ENCODE measurements at places on chromosomes 7 and 10.

GRCh38 chr10:67327626-67328535 lies 368.1 kb downstream of the CTNNA3 start:
- no peak for DNase-seq

DNA sequence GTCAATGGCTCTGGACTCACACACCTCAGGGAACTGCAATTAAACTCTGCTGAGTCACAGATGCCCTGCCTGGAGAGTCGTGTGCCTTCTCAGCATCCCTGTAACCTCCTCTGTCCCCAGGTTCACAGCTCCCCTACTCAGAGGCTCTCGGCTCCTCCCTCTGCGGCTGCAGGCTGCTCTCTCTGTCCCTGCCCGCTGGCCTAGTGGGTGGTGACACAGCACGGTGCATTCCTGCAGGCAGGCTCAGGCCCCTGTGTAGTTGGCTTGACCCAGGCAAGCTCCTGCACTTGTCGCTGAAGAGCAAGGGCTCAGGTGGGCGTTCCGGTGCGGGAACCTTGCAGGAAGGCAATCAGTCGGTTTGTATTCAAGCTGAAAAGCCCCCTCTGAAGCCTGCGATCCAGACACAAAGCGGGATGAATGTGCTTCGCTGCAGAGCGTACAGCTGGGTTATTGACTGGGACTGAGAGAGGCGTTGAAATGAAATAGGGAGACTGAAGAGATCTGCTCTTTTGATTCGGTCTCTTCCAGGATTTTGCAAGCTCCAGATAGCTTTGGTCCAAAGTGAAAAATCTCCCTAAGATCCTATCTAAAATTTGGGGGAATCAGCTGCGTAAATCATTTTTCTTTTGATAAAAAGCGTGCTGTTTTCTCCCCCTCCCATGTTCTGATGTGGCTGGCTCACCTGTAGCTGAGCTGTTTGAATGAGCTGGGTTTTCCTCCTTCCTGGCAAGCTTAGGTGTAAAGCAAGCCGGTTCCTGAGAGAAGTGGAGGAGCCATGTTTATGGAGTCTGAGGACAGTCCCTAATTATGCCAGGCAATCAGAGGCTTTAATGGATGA lies 208.7 kb upstream of the PHYHIPL start:
- DNase-seq = no peak

GRCh38 chr10:89367529-89367928 lies 10.3 kb upstream of the IFIT1B start:
- peak; percentile 56 for DNase-seq

- DNase-seq = no peak
Observed at GRCh38 chr10:72702868-72703581, 11.1 kb downstream of the MCU start.

DNA sequence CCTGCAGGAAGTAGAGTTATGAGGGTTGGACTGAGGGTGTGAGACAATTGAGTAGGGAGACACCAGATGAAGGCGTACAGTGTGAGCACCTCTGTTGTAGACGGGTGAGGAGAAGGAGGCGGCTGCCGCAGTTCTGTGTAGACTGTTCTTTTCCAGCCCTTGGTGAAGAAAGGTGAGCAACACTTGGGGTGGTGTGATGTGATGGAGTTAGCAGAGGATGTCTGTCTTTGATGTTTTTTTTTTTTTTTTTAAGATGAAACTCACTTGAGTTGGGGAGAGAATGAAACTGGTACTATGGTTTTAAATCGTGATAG lies 42.8 kb upstream of the RNF216 start:
- peak; percentile 64 for DNase-seq

DNA sequence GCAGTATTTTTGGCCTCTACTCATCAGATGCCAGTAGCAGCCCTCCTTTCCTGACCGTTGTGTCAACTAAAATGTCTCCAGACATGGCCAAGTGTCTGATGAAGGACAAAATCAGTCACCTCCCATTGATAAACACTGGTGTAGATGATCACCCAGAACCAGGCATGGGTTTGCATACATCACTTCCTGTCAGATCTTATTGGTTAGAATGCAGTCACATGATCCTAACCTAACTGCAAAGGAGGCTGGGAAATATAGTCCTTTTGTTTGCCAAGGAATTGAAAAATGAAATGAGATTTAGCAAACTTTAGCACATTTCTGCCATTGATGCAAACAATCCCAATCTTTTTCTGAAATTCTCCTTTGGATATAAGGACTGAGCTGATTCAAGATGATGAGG lies 141.4 kb downstream of the BUB3 start:
- DNase-seq = no peak

GRCh38 chr10:126242397-126243260 lies 145.6 kb downstream of the ADAM12 start:
- DNase-seq = no peak

- no peak for DNase-seq
Observed at GRCh38 chr7:650339-651031, 76.0 kb upstream of the DNAAF5 start.

GRCh38 chr7:136036336-136036735 lies 59.2 kb upstream of the MTPN start:
- DNase-seq = no peak

- no peak for DNase-seq
Observed at GRCh38 chr7:82419200-82419599, 24.4 kb downstream of the CACNA2D1 start.

DNA sequence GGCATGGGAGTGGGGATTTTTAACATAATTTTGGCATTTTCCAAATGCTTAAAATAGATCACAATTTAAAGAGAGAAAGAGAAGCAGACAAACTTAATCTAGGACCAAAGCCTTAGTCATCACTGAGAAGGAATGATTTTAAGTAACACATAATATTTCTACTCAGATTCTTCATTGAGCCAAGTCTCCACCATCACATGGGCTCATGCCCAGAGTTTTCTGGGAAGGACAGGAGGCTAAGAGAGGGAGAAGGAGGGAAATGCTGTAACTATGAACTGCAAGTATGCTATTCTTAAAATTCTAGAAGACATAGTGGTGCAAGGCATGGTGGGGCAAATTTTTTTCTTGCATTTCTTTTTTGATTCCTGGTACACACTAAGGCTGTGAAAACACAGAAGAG lies 23.8 kb upstream of the UBE2D1 start:
- DNase-seq = no peak

DNA sequence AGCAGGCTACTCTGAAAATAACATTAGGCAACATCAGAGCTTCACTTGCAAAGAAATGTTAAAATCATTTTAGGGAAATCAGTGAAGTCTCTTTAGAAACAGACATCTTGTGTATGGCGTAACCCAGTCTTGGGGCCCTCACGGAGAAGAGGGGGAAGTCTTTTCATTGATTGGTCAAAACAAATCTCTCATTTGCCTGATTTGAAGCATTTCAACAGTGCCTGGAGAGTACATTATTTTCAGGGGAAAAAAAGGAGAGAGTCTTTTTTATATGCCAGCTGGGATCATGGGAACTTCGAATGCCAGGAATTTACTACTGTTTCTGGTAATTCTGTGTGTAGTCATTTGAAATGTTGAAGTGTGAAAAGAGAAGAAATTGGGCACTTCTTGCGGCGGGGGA lies 471.4 kb downstream of the PLXDC2 start:
- no peak for DNase-seq

GRCh38 chr10:97067716-97068391 lies 117.9 kb downstream of the SLIT1 start:
- no peak for DNase-seq

GRCh38 chr7:102434039-102434486 lies 688 bp downstream of the ORAI2 start:
- no peak for DNase-seq

- no peak for DNase-seq
Observed at GRCh38 chr7:78863281-78863680, 590.2 kb downstream of the MAGI2 start.
